ENCODE measurements at places on chromosomes 3 and 15.

GRCh38 chr3:107951126-107951525 lies 139.7 kb downstream of the CD47 start:
- DNase-seq = no peak

GRCh38 chr3:50459785-50460184 lies 43.6 kb downstream of the CACNA2D2 start:
- no peak for DNase-seq

GRCh38 chr3:27888562-27888961 lies 166.4 kb upstream of the EOMES start:
- no peak for DNase-seq

DNA sequence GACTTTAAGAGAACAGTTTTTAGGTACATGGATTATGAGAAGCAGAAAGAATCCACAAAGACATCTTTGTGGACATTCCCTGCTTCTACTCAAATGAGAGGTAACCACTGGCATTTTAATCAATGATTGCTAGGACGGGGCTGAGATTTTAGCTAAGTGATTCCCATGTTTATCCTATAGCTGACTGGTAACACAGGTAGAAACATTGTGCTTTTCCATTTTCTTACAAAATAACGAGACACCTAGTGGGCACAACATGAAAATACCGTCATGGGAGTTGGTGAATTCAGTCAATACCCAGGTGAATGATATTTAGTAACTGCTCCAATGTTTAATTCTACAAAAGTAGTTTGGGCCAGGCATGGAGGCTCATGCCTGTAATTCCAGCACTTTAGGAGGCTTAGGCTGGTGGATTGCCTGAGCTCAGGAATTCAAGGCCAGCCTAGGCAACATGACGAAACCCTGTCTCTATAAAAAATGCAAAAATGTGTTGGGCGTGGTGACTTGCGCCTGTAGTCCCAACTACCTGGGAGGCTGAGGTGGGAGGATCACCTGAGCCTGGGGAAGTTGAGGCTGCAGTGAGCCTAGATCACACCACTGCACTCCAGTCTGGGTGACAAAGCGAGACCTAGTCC lies 37.2 kb upstream of the DENND4A start:
- DNase-seq = no peak

DNA sequence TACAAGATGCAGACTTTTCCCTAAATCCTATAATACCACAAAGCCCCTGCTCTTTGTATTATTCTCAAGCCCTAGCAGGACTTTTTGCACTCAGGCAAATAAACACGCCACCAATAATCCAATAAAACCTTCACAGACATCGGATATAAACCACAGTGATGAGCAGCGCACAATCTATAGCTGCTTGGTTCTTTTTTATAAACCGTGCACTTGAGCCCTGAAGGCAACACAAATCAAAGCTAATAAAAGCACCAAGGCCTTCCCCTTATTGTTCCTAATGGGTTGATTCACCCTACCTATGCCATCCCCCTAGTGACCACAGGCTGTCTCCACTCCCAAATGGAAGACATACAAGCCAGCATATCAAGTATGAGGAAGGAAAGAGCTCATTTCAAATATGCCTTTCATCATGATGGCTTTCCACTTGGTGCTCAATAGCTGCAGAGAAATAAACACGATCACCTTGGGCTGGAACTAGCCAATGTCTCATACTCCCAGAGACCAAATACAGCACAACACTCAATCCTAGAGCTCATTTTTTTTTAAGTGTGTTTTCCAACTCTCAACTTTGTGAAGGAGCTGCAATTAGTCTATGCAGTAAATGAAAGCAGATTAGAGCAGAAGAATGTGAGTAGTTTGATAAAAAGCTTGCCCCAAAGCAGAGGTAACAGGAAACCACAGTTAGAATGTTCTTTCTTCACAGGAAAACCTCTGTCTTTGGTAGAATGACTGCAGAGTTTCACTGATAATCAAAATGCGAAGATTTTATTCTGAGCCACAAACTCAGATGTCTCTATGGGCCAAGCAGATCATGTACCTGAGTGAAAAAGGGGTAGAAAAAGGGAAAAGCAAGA lies 573.9 kb downstream of the AGBL1 start:
- DNase-seq = no peak

DNA sequence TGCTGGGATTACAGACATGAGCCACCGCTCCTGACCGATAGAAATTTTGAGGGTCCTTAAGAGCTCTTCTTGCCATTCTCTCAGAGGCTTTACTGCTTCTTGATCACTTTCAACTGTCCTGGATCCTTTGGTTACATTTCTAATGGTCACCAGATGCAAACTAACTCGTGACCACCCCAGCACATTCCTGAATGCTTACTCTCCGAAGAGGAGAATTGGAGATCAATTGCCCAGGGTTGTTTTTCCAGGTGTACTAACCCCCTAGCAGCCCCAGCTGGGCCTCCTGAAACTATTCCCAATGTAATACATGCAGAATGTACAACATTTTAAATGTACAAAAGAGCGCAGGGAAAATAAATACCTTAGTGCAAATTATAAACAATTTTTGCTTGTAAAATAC lies 65.1 kb upstream of the TBL1XR1 start:
- DNase-seq = no peak

GRCh38 chr3:190064112-190064511 lies 56.6 kb downstream of the P3H2 start:
- no peak for DNase-seq

GRCh38 chr3:13455644-13456043 lies 24.5 kb upstream of the HDAC11 start:
- no peak for DNase-seq

DNA sequence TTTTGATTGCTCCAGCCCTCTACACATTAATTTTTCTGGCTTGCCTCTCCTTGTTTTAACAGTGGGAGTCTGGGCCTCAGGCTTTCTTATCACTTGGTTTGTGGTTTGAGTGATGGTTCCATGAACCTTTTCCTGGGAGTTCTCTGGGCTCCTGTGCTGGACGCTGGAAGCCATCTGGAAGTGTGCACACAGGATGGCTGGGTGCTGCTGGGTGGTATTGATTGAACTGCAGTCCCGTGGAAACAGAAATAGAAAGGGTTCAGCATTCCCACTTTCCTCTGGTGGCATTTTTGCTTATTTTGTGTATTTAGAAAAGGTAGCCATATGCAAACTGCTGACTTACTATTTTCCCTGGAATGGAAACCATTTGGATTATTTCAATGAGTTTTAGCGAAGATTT lies 25.6 kb downstream of the MITF start:
- DNase-seq = no peak

- DNase-seq = no peak
Measured at GRCh38 chr3:116443191-116443661, 2.1 kb downstream of the LSAMP start.

DNA sequence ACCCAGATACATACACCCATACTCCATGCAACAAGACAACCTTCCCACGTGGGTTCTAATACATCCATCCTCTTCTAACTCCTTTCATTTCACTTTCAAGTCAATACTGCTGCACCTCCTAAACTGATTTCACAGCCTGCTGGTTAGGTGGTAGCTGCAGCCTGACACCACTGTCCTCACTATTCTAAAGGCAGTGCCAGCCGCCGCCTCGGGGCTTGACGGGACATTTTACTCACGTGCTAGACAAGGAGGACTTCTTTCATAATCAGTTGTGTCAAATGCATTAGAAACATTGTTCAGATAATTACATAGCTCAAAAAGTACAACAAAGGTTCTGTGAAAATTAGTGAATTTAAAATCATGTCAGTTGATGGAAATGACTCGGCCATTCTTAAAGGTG lies 6.3 kb downstream of the UROC1 start:
- DNase-seq = no peak

DNA sequence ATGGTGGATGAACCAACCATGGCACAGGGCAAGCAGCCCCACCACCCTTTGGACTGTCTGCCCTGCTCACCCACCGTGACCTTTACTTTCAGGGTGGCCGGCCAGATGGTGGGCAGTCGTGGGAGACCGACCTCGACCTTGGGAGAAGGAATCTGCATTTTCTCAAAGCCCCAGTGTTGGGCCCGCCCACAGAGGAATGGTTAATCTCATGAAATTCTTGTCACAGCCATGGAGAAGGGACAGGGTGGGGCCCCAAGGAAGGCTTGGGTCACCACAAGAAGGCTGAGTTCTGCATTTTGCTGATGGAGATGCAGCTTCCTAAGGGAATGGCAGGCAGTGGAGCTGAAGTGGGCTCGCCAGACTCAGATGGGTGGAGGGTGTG lies 2.9 kb downstream of the PLXND1 start:
- DNase-seq = no peak

- no peak for DNase-seq
Measured at GRCh38 chr3:115784739-115785536, 161.6 kb downstream of the GAP43 start.

DNA sequence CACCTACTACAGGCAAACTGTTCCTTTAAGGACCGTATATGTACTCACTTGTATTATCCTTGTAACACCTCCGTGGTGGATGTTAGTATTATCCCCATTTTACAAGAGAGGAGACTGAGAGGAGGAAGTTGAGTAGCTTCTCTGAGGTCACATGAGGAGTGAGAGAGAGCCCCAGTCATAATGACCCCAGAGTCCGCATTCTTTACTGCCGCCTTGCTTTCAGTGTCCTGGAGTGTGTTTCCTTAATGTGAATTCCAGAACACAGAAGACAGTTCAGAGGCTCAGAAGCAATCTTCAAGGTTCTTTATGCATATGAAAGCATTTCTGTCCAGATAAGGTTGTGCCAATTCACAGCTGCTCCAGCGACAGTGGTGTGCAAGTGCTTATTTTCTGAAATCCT lies 199.2 kb downstream of the CACNA2D3 start:
- no peak for DNase-seq

- no peak for DNase-seq
Measured at GRCh38 chr3:57856675-57857074, 100.6 kb downstream of the SLMAP start.

DNA sequence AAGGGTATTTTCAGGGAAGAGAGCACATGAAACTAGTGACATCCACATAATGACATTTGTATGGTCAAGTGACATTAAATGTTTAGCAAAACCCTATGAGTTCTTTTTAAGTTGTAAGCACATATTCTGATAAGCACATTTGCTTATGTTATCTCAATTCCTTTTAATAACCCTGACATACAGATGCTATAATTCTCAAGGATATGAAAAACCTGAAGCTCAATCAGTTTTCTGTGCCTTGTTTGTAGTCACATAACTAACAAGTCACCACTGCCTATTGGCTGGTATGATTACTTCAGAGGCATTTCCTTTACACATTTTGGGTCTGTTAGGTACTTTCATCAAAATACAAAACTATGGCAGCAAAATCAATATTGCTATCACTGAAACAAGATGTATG lies 74.1 kb downstream of the FAIM start:
- DNase-seq = no peak

- DNase-seq = no peak
Measured at GRCh38 chr3:190811775-190812480, 50.6 kb downstream of the GMNC start.

- DNase-seq = no peak
Measured at GRCh38 chr3:54987719-54988118, 59.9 kb upstream of the LRTM1 start.

DNA sequence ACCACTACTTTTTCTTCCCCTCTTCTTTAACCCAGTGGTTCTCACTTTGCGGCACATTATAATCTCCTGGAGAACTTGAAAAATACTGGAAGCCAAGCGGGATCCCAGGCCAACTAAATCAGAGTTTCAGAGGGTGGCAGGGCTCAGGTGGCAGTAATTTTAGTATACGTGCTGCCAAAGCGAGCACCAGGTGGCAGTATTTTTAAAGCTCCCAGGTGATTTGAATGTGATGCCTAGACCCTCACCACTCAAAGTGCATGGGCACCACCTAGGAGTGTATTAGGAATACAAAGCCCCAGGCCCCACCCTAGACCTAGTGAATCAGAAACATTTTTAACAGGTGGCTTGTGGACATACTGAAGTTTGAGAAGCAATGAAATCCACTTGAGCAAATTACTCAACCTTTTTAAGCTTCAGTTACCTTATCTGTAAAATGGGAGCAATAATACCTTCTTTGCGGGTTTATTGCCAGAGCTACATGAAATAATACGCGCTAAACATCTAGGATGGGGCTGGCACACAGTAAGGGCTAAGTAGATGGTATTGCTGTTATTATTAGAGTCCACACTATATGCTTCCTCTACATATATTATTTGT lies 8.3 kb downstream of the B3GALNT1 start:
- no peak for DNase-seq

- DNase-seq = no peak
Measured at GRCh38 chr3:23981955-23982354, 36.9 kb downstream of the NR1D2 start.
